ENCODE measurements at places on chromosomes 5 and 9.
A peak's percentile ranks its signal among the peaks of the same experiment; 100 is the strongest.

GRCh38 chr5:7016999-7017747 is 303.9 kb downstream of the TENT4A start:
- no peaks in the 10 kb centered on the region for H3K4me1 ChIP-seq
- H3K27ac ChIP-seq = no peak overlapping the region
- H3K27me3 ChIP-seq = no peaks in the 10 kb centered on the region
- no peak overlapping the region for H3K4me3 ChIP-seq

GRCh38 chr5:173973616-173973969 is 15.4 kb upstream of the C5orf47 start:
- H3K27me3 ChIP-seq = no peaks in the 10 kb centered on the region
- no peaks in the 10 kb centered on the region for H3K36me3 ChIP-seq
- peak overlapping the region; percentile 76 for H3K4me3 ChIP-seq
- peaks cover 15% of the 10 kb centered on the region for H3K4me1 ChIP-seq

DNA sequence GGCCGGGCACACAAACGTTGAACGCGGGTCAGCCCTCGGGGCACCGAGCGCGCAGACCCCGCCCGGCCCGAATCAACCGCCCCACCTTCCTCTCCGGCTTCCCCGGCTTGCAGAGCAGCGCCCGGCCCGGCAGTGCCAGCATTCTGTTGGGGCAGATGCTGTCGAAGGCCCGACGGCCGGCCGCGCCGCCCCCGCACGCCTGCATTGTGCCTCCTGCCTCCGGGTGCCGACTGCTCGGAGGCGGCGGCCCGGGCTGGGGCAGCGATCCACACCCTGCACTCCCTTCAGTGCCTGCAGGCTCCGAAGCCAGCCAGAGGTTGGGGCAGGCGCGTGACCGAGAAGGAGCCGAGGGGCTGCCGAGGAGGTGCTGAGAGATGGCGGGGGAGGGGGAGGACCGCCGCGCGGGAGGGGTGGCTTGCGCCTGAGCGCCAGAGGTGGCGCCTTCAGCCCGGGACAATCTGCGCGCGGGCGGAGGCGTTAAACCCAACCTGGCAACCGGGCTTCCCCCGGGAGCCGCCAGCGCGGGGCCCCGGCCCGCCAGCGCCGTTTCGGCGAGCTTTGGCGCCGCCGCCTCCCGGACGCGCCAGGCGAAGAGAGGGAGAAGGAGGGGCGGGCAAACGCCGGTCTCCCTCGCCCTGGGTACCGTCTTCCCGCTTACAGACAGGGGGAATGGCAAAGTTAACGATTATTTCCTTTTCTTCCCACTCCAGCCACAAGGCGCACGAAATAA is at the start of gene MCIDAS:
MCIDAS (minus strand) TSS at position 382 of the 730 bp plus-strand sequence; CDS start at position 205, 177 bp downstream.
- H3K36me3 ChIP-seq = no peaks in the 10 kb centered on the region
- H3K27ac ChIP-seq = no peak within 1 kb of the TSS
- peaks cover 33% of the 10 kb centered on the region for H3K4me1 ChIP-seq
- peak within 1 kb of the TSS; percentile 74 for H3K4me3 ChIP-seq
- peaks cover 42% of the 10 kb centered on the region for H3K27me3 ChIP-seq

DNA sequence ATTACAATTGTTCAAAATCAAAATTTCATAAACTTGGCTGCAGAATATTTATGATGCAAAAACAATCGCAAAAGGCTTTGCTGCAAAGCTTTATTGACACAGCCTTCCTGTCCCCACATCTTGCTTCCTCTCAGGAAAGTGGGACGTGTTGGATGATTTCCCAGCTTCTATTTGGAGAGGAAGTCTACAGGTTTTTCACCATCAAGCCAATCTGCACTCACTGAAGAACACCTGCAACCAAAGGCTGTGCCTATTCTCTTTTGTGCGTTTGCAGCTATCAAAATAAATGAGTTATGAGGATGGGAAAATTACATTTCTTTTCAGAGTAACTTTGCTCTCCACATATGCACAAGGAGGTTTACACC is 214.4 kb downstream of the PLK2 start:
- H3K36me3 ChIP-seq = no peaks in the 10 kb centered on the region
- no peak overlapping the region for H3K27ac ChIP-seq
- DNase-seq = no peak

- peaks cover 10% of the 10 kb centered on the region for H3K4me1 ChIP-seq
- no peaks in the 10 kb centered on the region for H3K36me3 ChIP-seq
- DNase-seq = no peak
- no peaks in the 10 kb centered on the region for H3K27me3 ChIP-seq
- H3K27ac ChIP-seq = no peak overlapping the region
Measured at GRCh38 chr5:175682664-175683063, 24.8 kb downstream of the HRH2 start.

GRCh38 chr5:15948190-15948589 is 231.4 kb downstream of the MARCHF11 start:
- H3K27me3 ChIP-seq = no peaks in the 10 kb centered on the region
- H3K27ac ChIP-seq = no peak overlapping the region
- no peak for DNase-seq
- no peaks in the 10 kb centered on the region for H3K4me1 ChIP-seq

DNA sequence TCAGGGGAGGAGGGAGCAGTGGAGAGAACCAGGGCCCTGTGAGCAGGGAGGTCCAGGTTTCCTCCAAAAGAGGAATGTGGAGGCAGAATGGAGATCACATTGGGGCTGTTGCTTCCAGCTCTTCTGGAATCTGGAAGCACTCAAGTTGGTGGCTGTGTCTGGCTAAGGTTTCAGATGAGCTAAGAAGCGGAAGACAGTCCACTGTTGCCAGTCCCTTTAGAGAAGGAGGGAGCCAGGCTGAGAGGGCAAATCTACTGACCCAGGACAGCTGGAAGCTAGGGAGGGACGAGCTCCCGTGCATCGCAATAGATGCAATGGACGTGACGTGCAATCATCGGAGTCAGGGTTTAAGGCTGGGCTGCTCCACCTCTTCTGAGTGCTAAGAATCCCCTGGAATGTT is 71.2 kb downstream of the TENT4A start:
- no peaks in the 10 kb centered on the region for H3K4me1 ChIP-seq
- no peaks in the 10 kb centered on the region for H3K27me3 ChIP-seq
- H3K4me3 ChIP-seq = no peak overlapping the region
- no peak for DNase-seq
- H3K27ac ChIP-seq = no peak overlapping the region

GRCh38 chr9:93634311-93635185 is 58.2 kb downstream of the PHF2 start:
- no peaks in the 10 kb centered on the region for H3K4me1 ChIP-seq
- no peak for DNase-seq
- no peak overlapping the region for H3K27ac ChIP-seq
- H3K4me3 ChIP-seq = no peak overlapping the region

DNA sequence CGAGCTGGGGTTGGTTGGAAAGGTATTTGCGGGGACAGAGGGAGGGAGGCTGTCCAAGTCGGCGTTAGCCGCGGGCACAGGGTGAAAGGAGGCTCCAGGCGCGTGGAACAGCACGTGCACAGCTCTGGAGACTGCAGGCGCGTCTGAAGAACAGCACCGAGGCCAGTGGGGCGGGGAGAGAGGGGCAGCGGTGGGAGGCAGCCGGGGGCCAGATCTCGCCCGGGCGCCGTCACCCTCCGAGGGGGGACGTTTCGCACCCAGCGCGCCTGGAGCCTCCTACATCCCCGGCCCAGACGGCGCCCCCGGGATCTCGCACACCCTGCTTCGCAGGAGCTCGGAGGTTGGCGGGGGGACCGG is 79.6 kb downstream of the NTNG2 start:
- H3K27ac ChIP-seq = no peak overlapping the region
- H3K4me1 ChIP-seq = peaks cover 29% of the 10 kb centered on the region
- H3K4me3 ChIP-seq = peak overlapping the region; percentile 84
- no peak for DNase-seq

DNA sequence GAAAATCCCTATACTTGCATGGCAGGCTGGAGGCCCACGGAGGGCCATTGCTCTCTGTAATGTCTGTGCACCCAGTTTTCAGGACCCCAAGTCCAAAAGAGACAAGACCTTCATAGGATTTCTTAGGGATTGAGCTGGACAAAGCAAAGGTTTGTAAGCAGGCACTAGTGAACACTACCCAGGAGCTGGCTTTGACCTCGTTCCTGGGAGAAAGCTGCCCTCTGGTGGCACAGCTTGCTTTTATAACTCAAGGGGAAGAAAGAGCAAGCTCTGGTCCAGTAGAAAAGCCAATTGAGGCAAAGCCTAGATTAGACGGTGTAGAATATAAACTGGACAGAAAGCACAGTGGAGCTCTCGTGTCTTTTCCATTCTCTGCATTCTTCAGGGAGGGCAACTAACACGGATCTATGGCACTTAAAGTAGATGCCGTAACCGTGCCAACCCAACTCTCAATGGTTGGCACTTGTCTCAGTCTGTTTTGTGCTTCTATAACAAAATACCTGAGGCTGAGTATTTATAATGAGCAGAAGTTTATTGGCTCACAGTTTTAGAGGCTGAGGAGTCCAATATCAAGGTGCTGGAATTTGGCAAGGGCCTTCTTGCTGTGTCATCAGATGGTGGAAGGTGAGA is 7.9 kb downstream of the GABRP start:
- H3K27me3 ChIP-seq = no peaks in the 10 kb centered on the region
- H3K4me3 ChIP-seq = no peak overlapping the region
- H3K36me3 ChIP-seq = no peaks in the 10 kb centered on the region
- peak; percentile 6 for DNase-seq
- H3K4me1 ChIP-seq = no peaks in the 10 kb centered on the region

DNA sequence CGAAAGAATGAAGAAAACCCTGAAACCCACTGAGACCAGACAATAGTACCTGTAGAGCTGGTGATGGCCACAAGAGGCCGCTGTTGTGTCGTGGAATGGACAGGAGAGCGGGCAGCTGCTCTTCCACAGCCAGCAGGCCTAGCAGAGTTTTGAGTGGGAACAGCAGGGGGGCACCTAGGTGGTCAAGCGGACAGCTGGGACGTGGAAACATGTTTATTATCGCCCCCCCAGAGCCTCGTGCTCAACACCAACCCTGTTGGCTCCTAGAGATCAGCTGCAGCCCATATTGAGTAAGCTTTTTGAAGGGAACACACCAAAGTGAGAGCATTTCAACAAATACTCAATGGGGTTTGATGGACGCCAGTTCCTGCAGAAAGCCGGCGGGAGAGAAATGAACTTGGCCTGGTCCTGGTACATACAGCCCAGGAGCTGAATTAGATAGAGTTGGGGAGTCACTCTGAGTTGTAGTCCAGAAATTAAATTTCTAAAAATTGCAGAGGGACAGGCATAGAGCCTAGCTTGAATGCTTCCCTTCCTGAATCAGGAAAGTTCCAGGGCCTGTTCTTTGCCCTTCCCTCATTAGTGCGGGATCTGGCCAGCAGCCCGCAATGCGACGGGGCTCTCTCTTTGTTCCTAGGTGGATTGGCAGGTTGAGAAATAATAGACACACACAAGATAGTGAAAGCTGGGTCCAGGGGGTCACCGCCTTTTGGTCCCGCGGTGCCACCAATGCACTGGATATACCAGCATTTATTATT is 33.8 kb downstream of the MFAP3 start:
- no peaks in the 10 kb centered on the region for H3K36me3 ChIP-seq
- no peaks in the 10 kb centered on the region for H3K27me3 ChIP-seq
- peak overlapping the region; percentile 10 for H3K4me3 ChIP-seq
- no peaks in the 10 kb centered on the region for H3K4me1 ChIP-seq
- no peak overlapping the region for H3K27ac ChIP-seq
- peak; percentile 45 for DNase-seq

DNA sequence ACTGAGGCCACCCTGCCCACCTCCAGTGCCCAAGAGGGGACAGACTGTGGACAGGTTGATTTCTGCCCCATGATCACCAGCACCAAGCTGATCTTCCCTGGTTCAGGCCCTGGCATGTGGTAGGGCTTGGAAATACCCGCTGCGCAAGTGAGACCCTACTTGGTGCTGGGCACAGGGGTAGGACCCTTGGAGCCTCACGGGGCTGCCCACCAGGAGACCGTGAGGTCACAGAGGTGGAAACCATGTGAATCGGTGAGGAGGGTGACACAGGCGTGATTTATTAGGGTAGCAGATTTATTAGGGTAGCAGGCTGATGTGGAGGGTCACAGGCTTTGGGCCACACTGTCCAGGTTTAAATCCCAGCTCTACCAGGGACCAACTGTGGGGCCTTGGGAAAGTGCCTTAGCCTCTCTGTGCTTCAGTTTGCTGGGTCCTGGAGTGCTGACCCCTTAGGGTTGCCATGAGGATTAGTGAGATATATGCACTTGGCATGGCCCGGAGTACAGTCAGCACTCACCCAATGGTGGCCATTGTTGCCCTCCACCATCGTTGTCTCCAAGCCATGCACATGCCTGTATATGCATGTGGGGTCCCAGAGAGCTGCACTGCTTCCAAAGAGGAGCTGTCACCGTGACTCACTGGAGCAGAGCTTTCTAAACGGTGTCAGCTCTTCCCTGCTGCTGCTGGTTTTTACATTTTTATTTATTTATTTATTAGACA is 20.9 kb upstream of the DUSP1 start:
- H3K4me1 ChIP-seq = peaks cover 38% of the 10 kb centered on the region
- peak overlapping the region; percentile 95 for H3K27ac ChIP-seq
- H3K36me3 ChIP-seq = no peaks in the 10 kb centered on the region
- H3K4me3 ChIP-seq = no peak overlapping the region

DNA sequence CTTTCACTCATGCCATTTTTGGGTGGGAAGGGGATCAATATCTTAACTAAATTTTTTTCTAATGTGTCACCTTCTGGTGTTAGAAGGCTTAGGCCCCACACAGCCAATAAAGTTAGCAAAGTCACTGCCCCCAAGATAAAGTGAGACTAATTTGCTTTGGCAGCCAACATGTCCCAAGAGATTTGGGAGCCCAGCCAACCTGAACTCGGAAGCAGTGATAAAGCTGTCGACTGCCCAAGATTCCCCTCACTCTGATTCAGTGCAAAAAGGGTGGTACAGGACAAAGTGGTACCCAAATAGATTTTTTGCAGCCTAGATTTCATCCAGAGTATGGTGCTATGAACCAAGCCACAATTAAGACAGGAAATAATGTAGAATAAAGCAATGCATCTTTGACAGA is 572.5 kb upstream of the ARRDC3 start:
- no peaks in the 10 kb centered on the region for H3K36me3 ChIP-seq
- H3K4me1 ChIP-seq = peaks cover 7% of the 10 kb centered on the region
- no peak overlapping the region for H3K4me3 ChIP-seq
- no peak for DNase-seq
- H3K27me3 ChIP-seq = no peaks in the 10 kb centered on the region
- no peak overlapping the region for H3K27ac ChIP-seq

GRCh38 chr9:124869986-124870560 is 8.1 kb downstream of the ARPC5L start:
- no peak for DNase-seq
- peaks cover 52% of the 10 kb centered on the region for H3K4me1 ChIP-seq
- H3K27ac ChIP-seq = peak overlapping the region; percentile 94
- peak overlapping the region; percentile 82 for H3K4me3 ChIP-seq
- H3K36me3 ChIP-seq = peaks cover 4% of the 10 kb centered on the region

DNA sequence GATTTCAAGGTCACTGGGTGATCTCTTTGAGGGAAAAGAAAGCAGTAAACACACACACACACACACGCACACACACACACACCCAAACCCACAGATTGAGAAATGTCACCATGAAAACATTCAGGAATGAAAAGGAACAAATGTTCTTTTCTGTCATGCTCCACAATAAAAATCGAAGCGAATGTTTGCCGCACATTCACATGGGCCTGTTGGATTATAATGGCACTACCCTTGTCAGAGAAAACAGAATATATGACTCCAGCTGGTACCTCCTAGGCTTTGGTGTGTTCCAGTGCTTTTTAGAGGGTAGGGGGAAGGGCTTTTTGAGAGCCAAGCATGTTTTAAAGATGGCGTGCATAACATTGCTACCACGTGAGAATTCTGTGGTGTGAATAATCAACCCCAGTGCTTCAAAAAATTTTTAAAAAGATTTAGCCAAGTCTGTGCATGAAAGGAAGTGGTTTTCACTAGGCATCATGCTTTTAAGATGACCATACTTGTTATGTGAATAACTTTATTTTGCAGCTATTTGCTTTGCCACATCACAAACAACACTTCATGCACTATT is 120.8 kb upstream of the ZNF608 start:
- no peak for DNase-seq
- no peak overlapping the region for H3K4me3 ChIP-seq
- peaks cover 49% of the 10 kb centered on the region for H3K4me1 ChIP-seq
- no peaks in the 10 kb centered on the region for H3K36me3 ChIP-seq
- no peaks in the 10 kb centered on the region for H3K27me3 ChIP-seq

All from thoracic aorta (tissue), 2 donors.